ENCODE measurements at places on chromosomes 12 and 14.

- DNase-seq: no peak
Measured at GRCh38 chr14:97995531-97995930, 1198.3 kb downstream of the VRK1 start.

DNA sequence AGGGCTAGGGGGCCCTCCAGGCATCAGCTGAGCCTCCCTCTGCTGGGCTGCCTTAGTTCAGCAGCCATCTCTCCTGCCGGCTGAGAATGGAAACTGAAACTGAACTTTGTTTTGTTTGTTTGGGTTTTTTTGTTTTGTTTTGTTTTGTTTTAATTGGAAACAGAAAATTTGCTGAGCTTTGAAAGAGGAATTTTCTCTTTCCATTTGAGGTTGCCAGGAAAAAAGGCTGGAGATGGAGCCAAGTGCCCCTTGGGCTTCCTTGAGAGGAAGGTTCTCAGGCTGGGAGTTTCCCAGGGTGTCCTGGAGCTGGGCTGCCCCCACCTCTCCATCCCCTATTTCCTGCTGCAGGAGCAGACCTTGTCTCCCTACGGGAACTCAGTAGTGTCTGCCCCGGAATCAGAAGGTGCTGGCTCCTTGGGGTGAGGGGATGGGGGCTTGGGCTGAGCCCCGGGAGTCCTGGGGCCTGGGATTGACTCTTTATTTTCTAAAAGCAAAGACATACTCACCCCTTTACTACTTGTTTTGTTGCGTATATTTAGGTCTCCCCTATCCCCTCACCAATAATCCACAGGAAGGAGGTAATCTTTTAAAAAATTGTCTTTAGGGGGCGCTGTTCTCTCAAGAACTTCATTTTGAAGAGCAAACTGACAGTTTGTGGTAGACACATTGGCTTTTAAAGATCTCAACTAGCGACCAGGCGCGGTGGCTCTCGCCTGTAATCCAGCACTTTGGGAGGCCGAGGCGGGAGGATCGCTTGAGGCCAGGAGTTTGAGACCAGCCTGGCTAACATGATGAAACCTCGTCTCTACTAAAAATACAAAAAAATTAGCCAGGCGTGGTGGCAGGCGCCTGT is 21.3 kb upstream of the OASL start:
- peak; percentile 76 for DNase-seq

DNA sequence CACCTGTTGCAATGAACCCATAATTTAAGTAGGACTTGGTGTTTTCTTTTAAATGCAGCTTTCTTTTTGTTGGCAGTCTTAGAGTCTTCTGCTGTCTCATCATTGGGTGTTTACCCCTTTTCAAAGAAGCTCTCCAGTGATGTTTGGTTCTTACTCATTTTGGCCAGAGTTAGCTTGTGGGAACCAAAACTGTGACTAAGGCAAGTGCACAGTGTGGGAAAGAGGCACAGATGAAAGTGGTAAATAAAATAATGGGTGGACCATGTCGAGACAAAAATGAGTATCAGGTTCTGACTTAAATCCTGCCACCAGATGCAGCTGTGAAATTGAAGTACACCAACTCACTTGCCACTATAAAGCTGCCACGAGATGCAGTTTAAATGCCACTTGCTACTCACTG is 615.4 kb upstream of the MIS18BP1 start:
- no peak for DNase-seq

- peak; percentile 52 for DNase-seq
Measured at GRCh38 chr14:67666750-67667449, 7.5 kb downstream of the VTI1B start.

DNA sequence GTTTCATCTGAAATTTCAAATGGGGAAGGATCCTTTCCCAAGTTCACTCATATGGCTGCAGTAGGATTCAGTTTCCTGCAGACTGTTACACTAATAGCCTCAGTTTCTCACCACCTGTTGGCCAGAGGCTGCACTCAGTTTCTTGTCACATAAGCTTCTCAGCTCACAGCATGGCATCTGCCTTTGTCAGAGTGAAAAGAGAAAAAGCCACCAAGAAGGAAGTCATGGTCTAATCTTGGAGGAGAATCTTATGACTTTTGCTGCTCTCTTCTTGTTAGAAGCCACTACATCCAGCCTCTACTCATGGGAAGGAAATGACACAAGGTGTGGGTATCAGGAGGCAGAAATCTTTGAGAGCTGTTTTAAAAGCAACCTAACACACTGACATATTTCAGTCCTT is 39.4 kb upstream of the BTG1 start:
- DNase-seq: peak; percentile 11

GRCh38 chr14:104321088-104321801 is 182.9 kb downstream of the KIF26A start:
- DNase-seq: no peak

- DNase-seq: no peak
Measured at GRCh38 chr14:35374263-35374712, 30.3 kb downstream of the NFKBIA start.

DNA sequence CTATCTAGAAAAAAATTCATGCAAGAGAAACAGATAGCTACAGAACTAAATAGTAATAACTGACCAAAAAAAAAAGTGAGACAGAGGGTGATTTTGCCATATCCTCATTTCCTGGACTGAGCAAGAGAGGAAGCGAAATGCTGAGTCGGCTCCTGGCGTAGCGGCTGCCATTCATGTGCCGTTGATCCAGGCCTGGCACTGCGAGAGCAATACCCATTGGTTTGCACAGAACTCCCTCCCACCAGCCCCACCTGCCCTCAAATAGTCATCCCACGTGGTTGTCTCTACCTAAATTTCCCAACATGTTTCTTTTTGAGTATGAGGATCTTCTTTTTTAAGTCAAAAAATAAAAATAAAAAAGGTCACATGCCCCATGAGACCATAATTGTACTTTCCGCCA is 9.4 kb upstream of the WNT5B start:
- no peak for DNase-seq

- no peak for DNase-seq
Measured at GRCh38 chr12:114547636-114548035, 136.3 kb downstream of the TBX3 start.

DNA sequence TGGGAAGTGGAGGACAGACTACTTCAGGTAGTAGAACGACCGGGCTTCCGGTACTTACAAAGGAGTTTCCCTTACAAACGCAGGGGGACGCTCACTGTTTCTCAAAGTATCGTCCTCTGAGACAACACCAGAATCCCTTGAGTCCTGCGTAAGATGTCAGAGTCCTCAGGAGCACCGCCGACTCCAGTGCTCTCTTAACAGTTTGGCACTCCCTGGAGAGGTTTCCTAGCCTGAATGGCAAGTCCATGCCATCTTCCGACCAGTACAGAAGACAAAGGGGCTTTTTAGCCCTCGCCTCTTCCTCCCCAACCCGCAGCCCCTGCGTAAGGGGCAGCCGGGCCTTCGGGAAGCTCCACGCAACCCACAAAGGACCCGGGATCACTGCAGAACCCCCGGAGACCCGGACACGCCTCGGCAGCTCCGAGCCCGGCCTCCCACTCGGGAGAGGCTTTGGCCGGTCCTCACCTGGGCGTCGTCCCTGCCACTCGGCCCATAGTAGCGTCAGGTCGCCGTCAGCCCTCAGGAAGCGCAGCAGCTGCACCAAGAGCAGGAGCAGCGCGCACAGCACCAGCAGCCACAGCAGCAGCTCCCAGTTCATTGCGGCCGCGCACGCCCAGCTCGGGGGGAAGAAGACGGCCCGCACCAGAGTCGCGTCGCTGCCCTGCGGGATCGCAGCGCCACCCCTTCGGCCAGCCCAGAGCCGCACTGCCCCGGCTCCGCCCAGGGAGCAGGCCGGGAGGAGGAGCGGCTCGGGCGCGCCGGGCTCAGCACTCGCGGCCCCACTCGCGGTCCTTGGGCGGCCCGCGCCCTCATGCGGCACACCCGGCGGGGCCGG is at the start of gene DHRS7:
TSS of gene DHRS7 (minus strand) at position 687 of the 835 bp plus-strand sequence. CDS start at position 598, 89 bp downstream.
- peak; percentile 84 for DNase-seq

DNA sequence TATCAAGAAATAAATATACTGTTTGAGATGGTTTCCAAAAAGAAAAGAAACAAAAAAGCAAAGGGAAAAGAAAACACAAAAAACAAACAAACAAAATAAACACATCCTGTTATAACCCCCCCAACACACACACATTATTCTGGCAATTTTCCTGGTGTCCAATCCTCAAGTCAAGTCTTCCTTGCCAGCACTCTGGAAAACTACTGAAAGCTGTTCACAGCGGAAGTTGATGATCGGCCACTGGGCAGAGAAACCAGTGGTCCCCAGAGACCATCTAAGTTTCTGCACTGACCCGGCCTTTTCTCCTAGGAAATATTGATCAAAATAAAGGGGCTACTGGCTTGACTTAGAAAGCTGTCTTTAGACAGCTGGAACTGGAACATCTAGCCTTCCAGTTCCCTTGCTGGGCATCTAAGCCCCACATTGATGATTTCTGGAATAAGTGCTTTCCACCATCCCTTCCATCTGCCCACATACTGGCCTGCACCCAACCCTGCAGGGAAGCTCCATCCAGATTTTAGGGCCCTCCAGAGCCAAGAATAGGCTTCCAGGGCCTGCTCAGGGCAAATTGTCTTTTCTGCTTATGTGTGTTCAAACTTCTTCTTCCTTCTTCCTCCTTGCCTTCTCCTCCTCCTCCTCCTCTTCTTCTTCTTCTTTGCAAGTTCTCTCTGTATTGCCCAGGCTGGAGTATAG is 11.6 kb upstream of the PPP1CC start:
- DNase-seq: no peak

GRCh38 chr12:71664411-71665089 is 449 bp downstream of the THAP2 start:
- DNase-seq: peak; percentile 28

GRCh38 chr12:78898416-78898815 is 33.8 kb downstream of the SYT1 start:
- peak; percentile 39 for DNase-seq

DNA sequence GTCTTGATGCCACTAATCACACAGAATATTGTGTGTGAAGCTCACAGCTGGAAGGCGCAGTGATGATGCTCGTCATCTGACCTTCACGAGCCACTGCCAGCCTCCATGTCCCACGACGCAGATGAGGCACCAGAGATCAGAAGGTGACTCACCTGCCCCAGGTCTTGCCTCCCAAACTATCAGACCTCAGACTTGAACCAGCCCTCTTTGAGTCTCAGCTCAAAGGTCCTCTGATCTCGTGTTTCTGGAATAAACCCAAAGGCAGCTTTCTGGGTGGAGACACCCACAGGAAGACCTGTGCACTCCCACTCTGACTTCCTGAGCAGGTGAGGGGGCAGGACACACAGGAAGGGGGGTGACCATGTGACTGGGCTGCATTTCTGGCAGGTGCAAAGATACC is 19.6 kb upstream of the CHGA start:
- DNase-seq: no peak

GRCh38 chr12:87054226-87054625 is 798.0 kb upstream of the MGAT4C start:
- DNase-seq: no peak

DNA sequence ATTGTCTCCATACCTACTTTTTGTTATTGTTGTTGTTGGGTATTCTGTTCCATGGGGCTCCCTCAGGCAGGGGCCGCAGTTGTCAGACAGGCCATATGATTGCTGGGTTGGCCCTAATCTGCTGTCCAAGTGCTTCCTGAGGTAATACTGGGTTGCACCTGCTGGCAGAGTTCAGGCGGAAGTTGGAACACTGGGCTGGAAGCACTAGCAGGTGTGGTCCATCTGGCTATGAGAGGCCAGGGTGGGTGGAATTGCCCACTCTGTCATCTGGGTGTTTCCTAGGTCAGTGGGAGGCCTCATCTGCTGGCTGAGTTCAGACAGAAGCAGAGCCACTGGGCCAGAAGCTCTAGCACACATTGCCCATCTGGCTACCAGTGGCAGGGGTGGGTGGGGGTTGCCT is 81.3 kb upstream of the NID2 start:
- no peak for DNase-seq

Data from NCI-H82 (cell line).